ENCODE measurements at places on chromosomes 5 and 9. TPM values are rescaled to one million over a fixed set of nuclear protein-coding genes. Genes with fewer than 3 reads are reported as not detected.

Gene PCDHA9
- 0.04 TPM for total RNA-seq

Gene TJP2
- 4.7 TPM for total RNA-seq

Gene SLC34A1
- not detected for total RNA-seq

Gene TLE1
- total RNA-seq: 87.5 TPM

Measured in A549 treated with RU486 at 1 μM for 4 hours (cell line).